ENCODE measurements at places on chromosomes 1 and 21.

GRCh38 chr1:50417946-50418599, 5.2 kb downstream of the DMRTA2 start:
- no peak for DNase-seq

DNA sequence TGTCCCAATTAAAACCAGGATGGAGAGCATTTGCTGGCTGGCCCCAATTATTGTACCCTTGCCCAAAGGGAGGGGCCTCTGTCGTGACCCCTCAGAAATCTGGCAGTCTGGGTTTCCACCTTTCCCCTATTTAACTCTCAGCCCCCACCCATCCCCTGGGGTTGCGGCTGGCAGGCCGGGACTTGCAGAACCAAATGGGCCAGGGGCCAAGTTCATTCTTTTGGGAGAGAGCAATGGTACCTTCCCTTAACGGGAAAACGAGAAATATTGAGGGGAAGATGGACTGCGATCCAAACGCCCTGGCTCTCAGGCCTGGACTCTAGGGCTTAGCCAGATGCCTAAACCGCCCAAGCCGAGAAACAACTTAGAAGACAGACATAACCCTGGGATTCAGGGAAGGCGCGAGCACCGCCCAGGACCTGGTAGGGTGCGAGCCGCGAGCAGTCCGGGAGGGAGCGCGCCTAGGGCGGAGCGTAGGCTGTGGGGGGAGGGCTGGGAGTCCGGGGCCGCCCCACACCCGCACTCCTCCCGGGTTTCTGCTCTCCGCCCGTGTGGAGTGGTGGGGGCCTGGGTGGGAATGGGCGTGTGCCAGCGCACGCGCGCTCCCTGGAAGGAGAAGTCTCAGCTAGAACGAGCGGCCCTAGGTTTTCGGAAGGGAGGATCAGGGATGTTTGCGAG, at the start of gene SLC27A3:
Gene SLC27A3, plus strand, starts transcription at position 628 of the 678 bp plus-strand sequence. CDS start 91 bp downstream, outside the sequence.
- DNase-seq = peak; percentile 67

DNA sequence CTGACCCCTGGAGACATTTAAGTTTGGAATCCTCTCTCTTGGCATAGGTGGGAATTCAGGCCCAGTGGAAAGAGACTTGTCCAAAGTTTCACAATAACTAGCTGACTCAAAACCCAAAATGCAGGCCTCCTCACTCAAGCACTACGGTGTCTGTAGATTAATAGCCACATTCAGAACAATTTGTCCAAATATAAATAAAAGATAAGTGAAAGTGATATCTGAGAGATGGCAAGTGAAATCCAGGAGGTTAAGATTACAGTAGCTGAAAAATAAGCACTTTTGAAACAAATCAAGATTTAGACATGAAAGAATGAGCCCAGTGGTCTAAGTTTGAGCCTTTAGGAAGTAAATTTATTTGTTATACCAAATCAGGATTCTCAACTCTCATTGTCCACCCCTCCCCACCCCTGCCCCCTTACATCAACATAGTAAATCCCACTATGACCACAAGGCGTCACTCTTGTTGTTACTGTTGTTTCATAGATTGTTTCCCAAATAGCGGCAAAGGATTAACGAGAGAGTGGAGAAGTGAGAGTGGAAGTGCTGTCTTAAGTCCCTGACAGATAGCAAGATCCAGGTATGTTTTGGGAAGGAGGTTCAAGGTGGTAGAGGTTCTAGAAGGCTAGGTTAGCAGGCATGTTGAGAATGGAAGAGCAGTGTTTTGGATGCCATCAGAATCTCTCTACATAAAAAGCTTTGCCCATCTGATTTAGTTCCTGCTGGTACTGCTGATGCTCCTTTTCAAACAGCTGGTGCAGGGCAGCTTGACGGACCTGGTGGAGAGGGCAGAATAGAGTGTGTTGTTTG, 7.1 kb upstream of the TPM3 start:
- DNase-seq = peak; percentile 64

GRCh38 chr1:96513136-96513535, 208.4 kb upstream of the PTBP2 start:
- no peak for DNase-seq

DNA sequence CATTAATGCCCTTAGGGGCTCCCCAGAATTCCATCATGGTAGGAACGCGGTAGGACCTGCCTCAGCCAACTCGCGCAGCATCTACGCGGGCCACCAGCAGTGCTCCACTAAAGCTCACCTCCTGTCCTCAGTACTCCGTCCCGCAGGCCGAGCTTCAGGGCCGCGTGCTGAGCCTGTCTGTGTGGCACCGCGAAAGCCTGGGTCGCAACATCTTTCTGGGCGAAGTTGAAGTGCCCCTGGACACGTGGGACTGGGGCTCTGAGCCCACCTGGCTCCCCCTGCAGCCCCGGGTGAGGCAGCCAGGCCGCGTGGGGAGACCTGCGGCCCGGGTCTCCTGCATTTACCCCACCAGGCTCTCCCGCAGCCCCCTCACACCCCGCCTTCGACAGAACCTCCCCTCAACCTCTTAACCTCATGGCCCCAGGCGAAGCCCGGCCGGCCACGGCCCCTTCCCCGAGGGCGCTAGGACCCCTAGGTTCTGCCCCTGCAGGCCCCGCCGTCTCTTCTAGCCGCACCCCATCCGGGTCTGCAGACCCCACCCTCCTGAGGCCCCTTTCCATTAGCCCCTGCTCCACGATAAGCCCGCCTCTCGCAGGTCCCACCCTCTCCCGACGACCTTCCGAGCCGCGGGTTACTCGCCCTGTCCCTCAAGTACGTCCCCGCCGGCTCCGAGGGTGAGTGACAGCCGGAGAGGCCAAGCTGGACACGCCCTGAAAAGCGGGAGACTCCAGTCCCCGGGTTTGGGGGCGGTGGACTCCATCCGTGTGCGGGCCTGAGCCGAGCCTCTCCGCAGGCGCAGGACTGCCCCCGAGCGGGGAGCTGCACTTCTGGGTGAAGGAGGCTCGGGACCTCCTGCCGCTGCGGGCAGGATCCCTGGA, 9.1 kb downstream of the SYTL1 start:
- DNase-seq = peak; percentile 25

- DNase-seq = no peak
These were observed 874.8 kb downstream of the KCNT2 start for GRCh38 chr1:195733408-195733807.

DNA sequence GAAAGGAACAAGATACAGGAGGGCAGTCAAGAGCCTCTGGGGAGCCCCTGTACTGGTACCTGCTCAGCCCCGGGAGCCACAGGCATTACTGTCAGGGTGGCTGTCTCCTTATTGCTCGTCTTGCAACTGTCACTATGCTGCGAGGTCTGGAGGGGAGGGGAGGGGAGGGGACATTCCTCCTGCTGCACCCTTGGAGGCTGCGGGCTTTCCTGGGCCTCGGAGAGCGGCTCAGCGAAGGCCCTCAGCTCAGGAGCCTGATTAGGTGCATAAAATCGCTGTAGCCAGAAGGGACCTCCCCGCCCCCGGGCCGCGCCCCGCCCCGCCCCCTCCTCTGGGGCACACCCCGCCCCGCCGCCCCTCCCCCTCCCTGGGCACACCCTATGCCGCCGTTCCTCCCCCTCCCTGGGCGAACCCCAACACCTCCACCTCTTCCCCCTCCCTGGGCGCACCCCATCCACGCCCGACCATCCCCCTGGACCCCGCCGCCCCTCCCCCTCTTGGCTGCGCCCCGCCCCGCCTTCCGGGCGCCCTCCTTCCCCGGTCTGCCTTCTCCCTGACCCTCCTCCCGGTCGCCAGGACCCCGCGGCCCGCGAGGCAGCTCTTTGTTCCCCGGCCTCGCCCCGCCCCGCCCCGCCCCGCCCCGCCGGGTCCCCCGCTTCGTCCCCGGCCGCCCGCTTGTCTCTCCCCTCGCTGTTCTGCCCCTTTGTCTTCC, 35.5 kb downstream of the CACHD1 start:
- no peak for DNase-seq

All from fibroblast of skin of scalp (primary cell).